Lower lobe of right lung (tissue), 2 donors: ENCODE measurements at places on chromosomes 2 and 18. TPM values are rescaled to one million over a fixed set of nuclear protein-coding genes. Genes with fewer than 3 reads are reported as not detected.

Gene SCYGR4
- not detected for total RNA-seq

Gene HDLBP
- 387 TPM for total RNA-seq

Gene OSBPL6
- 7.9 TPM for total RNA-seq

Gene CHRND
- total RNA-seq, result not detected

Gene INHBB
- total RNA-seq, result 5.2 TPM

Gene SRD5A2
- total RNA-seq, result 1.2 TPM

Gene DCC
- 4.5 TPM for total RNA-seq

Gene HNRNPLL
- 38.8 TPM for total RNA-seq

Gene TM4SF20
- not detected for total RNA-seq

- DNase-seq, result no peak
- H3K27ac ChIP-seq, result no peak overlapping the region
- no peak overlapping the region for H3K4me3 ChIP-seq
- H3K27me3 ChIP-seq, result no peaks in the 10 kb centered on the region
Measured at GRCh38 chr2:30325600-30326328, 94.4 kb downstream of the LBH start.

DNA sequence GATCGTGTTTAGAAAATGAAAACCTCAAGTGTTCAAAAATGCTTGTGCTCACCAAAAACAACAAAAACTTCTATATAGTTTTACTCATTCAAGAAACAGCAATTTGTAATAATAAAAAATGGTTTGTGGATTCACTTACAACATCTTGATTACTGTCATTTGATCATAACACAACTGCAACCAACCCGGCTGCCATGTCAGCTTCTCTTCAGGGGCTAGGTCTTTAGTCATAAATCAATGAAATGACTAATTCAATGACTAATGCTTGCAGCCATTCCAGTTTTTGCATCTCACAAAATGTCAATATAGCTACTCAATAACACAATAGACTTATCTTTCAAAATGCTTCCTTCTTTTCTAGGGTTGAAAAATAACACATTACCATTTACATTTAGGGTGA, 128.0 kb downstream of the OLA1 start:
- no peaks in the 10 kb centered on the region for H3K4me1 ChIP-seq
- DNase-seq, result no peak
- no peak overlapping the region for H3K27ac ChIP-seq
- no peaks in the 10 kb centered on the region for H3K36me3 ChIP-seq

GRCh38 chr2:44314362-44314761, 39.1 kb downstream of the SLC3A1 start:
- no peak overlapping the region for H3K27ac ChIP-seq
- H3K27me3 ChIP-seq, result no peaks in the 10 kb centered on the region
- no peak for DNase-seq
- H3K4me3 ChIP-seq, result no peak overlapping the region

DNA sequence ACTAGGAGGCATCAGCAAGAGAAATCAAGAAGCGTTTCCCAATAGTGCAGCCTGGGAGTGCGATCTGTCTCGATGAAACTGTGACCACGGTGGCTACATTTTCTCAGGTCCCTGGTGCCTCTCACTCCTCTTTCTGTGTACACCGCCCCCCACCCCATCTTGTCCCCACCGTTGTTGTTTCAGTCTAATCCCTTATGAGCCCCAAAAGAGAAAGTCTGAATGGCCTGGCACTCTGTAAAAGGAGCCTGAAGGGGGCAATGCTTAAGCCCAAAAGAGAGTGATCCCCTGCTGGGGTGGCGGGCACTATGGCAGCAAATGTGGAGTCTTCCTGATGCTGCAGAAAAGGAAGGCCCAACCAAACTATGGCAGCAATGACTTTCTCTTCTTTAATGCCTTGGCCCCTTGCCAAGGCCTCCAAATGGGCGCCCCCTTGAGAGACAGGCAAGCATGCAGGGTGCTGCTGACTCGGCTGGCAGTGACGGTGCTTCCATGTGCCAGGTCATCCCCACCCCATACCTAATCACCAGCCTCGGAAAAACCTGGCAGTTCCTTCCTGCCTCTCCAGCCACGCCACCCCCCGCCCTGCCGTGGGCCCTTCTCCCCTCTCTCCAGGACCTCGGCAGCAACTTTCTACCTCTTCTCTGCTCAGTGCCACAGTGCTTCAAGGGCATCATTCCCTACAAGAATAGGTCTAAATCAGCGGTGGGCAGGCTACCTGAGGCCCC, 123.0 kb downstream of the CYP26B1 start:
- no peak overlapping the region for H3K27ac ChIP-seq
- H3K4me3 ChIP-seq, result no peak overlapping the region
- DNase-seq, result no peak
- H3K4me1 ChIP-seq, result no peaks in the 10 kb centered on the region
- H3K36me3 ChIP-seq, result no peaks in the 10 kb centered on the region

GRCh38 chr18:22552899-22553460, 135.3 kb upstream of the CTAGE1 start:
- H3K36me3 ChIP-seq, result no peaks in the 10 kb centered on the region
- H3K27ac ChIP-seq, result no peak overlapping the region
- no peaks in the 10 kb centered on the region for H3K27me3 ChIP-seq
- no peak overlapping the region for H3K4me3 ChIP-seq

DNA sequence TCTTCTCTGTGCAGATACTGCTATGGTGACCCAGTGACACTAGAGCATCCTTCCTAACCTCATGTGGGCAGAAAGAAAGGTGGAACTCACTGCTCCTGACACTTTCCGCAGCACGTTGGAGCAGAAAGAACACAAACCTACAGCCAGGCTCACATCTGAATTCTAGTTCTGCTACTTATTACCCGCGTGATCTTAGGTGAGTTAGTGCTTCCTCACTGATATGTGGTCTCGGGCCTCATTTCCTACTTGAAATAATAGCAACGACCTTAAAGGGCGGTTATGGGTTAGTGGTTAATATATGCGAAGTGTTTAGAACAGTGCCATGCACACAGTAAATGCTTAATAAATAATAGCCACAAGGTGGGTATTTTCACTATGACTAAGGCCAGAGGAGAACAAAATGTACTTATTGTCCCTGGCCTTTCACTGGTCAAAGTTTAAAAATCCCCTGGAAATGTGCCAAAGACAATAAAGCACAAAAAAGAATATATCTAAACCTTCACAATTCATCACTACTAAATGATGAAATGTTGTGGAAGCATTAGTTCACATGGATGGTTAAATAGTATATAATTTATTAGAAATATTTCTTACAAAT, 66.6 kb downstream of the MYOM1 start:
- H3K27ac ChIP-seq, result no peak overlapping the region
- no peaks in the 10 kb centered on the region for H3K27me3 ChIP-seq
- H3K36me3 ChIP-seq, result no peaks in the 10 kb centered on the region
- H3K4me1 ChIP-seq, result peaks cover 9% of the 10 kb centered on the region
- no peak for DNase-seq

DNA sequence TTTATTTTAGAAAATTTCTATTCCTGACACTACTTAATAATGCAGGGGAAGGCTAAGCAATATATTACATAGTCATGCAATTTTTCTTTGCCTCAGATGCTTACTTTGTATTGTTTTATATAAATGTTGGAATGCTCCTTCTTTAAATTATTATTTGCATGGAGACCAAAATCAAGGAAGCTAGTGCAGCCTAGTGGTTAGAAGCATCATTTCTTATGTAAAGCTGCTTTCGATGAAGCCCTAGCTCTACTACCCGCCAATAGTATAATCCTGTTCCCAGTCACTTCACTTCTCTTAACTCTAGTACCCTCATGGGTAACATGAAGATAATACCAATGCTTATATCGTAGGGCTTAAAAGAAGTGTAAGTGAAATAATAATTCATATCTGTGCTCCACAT, 198.9 kb downstream of the LRATD1 start:
- no peaks in the 10 kb centered on the region for H3K27me3 ChIP-seq
- DNase-seq, result no peak
- no peak overlapping the region for H3K27ac ChIP-seq
- H3K36me3 ChIP-seq, result no peaks in the 10 kb centered on the region
- no peak overlapping the region for H3K4me3 ChIP-seq

DNA sequence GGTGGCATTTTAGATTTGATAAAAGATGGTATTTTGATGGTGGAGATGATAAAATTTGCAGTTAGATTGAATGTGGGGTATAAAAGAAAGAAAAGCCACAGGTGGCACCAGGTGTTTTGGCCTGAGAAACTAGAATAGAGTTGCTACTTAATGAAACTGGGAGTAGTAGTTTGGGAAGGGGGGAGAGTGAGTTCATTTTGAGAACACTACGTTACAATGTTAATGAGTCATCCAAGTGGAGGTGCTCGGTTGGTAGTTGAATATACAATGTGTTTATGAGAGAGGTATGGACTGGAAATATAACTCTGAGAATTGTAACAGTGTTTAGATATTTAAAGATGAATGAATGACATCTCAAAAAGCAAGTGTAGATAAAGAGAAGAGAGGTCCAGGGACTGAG, 26.4 kb downstream of the EPG5 start:
- peaks cover 91% of the 10 kb centered on the region for H3K36me3 ChIP-seq
- no peak for DNase-seq
- no peak overlapping the region for H3K4me3 ChIP-seq
- no peaks in the 10 kb centered on the region for H3K4me1 ChIP-seq
- H3K27me3 ChIP-seq, result no peaks in the 10 kb centered on the region

GRCh38 chr2:100327742-100328141, 5.4 kb upstream of the LONRF2 start:
- no peaks in the 10 kb centered on the region for H3K36me3 ChIP-seq
- no peak overlapping the region for H3K4me3 ChIP-seq
- H3K27ac ChIP-seq, result no peak overlapping the region
- H3K27me3 ChIP-seq, result peaks cover 9% of the 10 kb centered on the region
- H3K4me1 ChIP-seq, result no peaks in the 10 kb centered on the region

DNA sequence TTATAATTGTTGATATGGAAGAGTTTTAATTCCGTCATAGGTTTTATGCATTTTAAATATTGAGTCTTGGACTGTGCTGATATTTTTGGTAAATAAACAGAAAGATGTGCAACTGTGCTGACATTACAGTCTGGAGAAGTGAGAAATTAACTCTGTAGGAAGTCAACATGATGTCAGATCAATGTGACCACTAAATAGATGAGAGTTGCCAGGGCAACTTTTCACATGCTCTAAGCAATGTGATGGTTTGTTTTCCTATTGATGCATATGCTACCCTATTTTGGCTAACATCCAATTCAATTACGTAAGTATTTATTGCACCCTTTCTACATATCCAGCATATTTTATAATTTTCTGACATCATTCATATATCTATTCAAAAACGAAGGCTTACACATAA, 1109.3 kb downstream of the TSN start:
- no peak for DNase-seq
- H3K27ac ChIP-seq, result no peak overlapping the region
- H3K4me1 ChIP-seq, result no peaks in the 10 kb centered on the region
- no peak overlapping the region for H3K4me3 ChIP-seq

DNA sequence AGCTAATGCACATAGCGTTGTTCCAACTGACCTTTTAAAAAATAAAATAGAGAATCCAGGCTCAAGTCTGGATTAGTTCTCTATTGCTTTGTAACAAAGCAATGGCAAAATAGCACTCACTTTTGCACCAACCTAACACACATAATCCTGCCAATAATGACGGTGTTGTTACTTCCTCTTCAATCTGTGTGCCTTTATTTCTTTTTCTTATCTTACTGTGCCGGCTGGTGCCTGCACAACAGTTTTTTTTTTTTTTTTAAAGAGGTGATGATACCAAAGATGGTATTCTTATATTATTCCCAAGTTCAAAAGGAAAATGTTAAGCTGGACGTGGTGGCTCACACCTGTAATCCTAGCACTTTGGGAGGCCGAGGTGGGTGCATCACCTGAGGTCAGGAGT, 3.4 kb downstream of the PLB1 start:
- no peak overlapping the region for H3K4me3 ChIP-seq
- H3K36me3 ChIP-seq, result no peaks in the 10 kb centered on the region
- no peaks in the 10 kb centered on the region for H3K27me3 ChIP-seq
- no peaks in the 10 kb centered on the region for H3K4me1 ChIP-seq

DNA sequence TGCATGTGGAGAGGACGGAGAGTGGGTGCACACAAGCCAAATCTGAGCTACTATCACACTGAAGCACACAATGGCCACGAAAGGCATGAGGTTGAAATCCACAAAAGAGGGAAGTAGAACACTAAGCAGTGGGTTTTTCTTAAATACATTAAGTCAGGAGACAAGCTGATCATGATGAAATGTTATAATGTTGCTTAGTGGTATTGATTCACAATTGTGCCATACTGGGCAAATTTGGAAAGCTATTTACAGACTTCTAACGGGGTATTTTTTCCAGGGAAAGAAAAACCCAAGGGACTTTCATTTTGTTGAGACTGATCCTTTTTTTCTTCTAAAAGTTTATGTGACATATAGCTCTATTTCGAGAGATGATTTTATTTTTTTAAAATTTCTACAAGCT, 100.8 kb upstream of the CNGA3 start:
- no peak overlapping the region for H3K4me3 ChIP-seq
- no peak overlapping the region for H3K27ac ChIP-seq
- H3K36me3 ChIP-seq, result no peaks in the 10 kb centered on the region
- H3K27me3 ChIP-seq, result no peaks in the 10 kb centered on the region
- no peaks in the 10 kb centered on the region for H3K4me1 ChIP-seq
- no peak for DNase-seq

GRCh38 chr2:186429104-186429503, 57.0 kb upstream of the ZC3H15 start:
- no peaks in the 10 kb centered on the region for H3K27me3 ChIP-seq
- no peaks in the 10 kb centered on the region for H3K36me3 ChIP-seq
- H3K4me3 ChIP-seq, result no peak overlapping the region
- DNase-seq, result no peak
- H3K4me1 ChIP-seq, result no peaks in the 10 kb centered on the region

DNA sequence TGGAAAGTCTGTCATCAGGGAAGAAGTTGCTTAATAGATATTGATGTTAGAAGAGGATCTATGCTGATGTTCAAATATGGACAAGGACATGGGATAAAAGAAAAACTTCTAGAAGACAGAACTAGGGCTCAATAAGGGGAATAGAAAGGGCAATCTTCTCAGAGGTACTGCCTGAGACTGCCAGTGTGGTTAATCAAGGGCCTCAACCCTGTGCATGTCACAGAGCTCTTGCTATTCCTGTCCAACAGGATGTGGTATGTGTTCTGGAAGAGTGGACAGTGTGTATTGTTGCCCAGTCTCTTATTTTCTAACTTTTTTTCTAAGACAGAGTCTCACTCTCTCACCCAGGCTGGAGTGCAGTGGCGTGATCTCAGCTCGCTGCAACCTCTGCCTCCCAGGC, 27.8 kb upstream of the RNF125 start:
- DNase-seq, result no peak
- no peak overlapping the region for H3K4me3 ChIP-seq
